Calu3 (cell line): ENCODE measurements at places on chromosomes 12 and 14. TPM values are rescaled to one million over a fixed set of nuclear protein-coding genes. Genes with fewer than 3 reads are reported as not detected.
A peak's percentile ranks its signal among the peaks of the same experiment; 100 is the strongest.

- DNase-seq = no peak
Observed at GRCh38 chr14:34420547-34421150, 41.4 kb downstream of the SPTSSA start.

The SERPINA5 gene
- 20.7 and 21.6 TPM in 2 replicates for total RNA-seq

DNA sequence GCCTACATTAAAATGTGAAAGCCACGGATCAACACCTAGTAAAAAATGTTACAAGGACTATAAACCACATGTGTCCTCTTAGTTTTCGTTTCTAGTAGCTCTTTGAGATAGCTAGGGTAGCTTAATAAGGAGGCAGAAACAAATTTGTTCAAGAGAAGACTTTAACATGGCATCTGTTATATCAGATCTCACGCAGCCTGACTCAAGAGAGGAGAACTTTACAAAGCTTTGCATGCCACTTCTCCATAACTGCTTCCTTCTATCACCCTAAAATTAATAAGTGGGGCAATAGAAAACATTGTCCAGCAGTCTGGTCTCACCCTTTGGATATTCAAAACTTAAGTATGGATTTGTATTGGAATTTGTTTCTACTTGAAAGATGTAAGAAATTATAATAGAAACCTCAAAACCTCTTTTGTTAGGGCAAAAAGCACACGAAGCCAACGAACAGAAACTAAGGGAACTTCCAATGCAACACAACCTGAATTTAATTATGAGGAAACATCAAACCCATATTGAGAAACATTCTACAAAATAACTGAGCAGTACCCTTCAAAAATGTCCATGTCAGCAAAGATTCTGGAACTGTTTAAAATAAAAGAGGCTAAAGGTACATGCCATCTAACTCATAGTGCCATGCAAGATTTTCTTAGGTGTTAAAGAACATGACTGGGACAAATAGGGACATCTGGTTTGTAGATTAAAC, 194.8 kb downstream of the LRIG3 start:
- no peak for DNase-seq

- DNase-seq = peak; percentile 22
Observed at GRCh38 chr12:53538209-53538689, 31.0 kb upstream of the NPFF start.

GRCh38 chr14:77190977-77191376, 9.4 kb downstream of the TMEM63C start:
- DNase-seq = no peak

- no peak for DNase-seq
Observed at GRCh38 chr12:114447274-114447716, 41.4 kb upstream of the TBX5 start.

GRCh38 chr12:120079411-120080400, 36.8 kb downstream of the RAB35 start:
- DNase-seq = peak; percentile 29

DNA sequence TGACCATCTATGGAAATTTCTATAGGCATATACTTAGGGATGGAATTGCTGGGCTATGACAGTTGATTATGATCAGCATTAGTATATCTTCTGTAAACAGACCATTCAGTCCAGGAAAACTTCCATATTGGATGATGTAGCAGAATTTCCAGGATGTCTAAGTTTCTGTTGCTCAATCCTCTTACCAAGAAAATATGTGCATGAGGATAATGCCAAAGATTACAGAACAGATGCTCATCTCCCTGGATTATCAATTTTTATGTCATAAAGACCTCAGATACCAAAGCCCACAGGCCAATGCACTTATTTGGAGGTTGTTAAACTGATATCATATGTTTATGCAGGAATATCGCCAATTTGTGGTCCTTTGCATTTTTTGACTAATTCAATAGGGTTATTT, 354.4 kb upstream of the FLRT2 start:
- DNase-seq = no peak

DNA sequence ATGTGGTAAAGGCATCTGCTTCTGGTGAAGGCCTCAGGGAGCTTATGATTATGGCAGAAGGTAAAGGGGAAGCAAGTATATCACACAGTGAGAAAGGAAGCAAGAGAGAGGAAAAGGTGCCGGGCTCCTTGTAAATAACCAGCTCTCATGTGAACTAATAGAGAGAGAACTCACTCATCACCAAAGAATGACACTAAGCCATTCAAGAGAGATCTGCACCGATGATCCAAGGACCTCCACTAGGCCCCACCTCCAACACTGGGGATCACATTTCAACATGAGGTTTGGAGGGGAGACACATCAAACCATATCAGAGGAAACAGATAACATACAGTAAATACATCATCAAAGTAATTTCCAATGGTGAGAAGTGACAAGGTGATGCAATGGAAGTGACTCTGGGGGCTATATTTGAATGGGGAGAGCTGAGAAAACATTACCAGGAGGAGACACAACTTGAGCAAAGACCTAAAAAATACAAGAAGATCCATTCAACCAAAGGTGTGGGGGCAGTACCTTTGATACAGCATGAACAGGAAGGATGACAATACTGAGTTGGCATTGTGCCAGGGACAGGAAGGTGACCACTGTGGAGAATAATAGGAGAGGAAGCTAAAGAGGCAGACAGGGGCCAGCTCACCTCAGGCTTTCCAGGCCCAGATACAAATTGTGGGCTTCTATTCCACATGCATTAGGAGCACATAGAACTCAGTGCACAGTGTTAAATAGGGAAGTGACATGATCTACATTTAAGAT, 134.4 kb upstream of the GRIP1 start:
- DNase-seq = peak; percentile 28

The C1R gene
- 7.6 and 7.9 TPM in 2 replicates for total RNA-seq

- no peak for DNase-seq
Observed at GRCh38 chr14:74583689-74584434, 28.2 kb downstream of the LTBP2 start.

GRCh38 chr14:87679866-87680265, 313.1 kb downstream of the GALC start:
- no peak for DNase-seq

DNA sequence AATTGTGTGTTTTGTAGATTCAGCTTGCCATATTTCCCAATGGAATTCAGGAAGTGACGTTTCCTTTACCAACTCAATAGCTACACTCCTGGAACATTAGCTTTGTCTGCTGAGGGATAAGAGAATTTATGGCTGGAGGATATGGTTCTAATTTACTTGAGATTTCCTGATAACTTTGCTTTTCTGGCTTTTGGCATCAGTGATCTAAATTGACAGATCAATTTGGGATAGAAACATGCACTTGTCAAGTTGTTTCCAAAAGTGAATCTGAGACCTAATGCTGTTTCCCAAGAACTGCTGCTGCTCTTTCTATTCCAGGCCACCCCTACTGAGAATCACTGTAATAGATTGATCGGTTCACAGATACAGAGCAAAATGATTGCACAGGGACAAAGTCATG, 43.2 kb downstream of the MGAT4C start:
- DNase-seq = no peak

DNA sequence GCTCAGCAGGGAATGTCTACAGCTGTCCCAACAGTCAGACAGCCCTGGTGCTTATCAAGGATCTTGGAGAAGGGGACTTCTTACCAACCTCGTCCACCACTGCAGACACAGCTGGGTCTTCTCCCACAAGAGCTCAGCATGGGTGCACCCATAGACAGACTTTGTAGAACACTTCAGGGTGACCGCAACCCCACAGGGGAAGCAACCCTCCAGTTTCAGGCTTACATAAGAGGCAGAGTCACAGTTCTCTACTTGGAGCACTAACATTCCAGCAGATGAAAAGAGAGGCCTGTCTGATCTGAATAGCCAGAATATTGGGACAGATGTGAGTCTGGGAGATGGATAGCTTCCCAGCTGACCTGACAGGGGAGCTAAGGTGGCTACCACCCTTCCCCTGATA, 3.5 kb upstream of the CLEC1A start:
- DNase-seq = no peak

DNA sequence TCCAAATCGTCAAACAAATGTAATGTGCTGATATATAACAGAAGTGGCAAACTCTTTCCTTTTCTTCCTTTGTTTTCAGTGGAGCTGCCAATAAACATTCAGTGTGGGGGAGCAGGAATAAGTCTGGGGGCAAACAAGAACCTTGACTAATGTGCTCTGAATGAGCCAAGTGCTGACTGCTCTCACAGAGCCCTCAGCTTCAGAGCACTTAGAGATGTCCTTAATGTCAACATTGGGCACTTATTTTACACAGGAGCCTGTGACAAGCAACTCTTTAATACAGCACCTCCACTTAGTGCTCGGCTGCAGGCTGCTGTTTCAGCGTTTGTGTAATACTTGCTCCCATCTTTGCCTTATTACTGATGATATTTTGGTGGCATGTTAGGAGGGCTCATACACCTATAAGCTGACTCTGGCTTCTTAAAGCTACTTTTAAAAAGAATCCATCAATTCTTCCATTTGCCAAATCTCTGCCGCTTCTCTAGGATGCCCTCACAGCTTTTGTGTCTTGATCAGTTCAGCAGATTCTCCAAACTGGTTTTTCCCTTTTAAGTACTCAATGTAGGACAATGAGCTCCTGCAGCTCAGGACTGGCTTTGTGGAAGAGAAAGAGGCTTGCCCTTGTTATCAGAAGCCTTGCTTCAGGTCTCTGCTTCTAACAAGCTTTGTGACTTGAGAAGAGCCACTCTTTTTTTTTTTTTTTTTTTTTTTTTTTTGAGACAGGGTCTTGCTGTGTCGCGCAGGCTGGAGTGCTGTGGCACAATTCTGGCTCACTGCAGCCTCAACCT, 206.6 kb downstream of the MON2 start:
- no peak for DNase-seq

The C12orf50 gene
- total RNA-seq = 0.33 TPM in 1 of 2 replicates, not detected in the other

DNA sequence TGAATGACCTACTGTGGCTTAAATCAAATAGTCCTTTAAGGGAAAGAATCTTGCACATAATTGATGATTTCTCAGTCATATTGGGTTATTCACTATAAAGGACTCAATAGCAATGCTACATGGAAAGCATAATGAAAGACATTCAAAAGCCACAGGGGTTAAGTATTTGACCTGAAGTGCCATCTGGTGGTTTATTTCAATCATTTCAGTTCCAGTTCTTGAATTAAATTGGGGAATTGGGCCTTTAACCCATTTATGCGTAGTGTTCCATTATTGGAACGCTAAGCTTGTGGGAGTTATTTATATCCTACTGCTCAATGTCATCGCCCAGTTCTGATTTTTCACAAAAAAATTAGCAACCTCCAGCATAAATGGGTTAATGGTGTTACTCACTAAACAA, 41.3 kb upstream of the C12orf71 start:
- DNase-seq = no peak

The TBC1D30 gene
- total RNA-seq = 21.4 and 29.4 TPM in 2 replicates

The KRT6C gene
- total RNA-seq = not detected in 2 replicates

DNA sequence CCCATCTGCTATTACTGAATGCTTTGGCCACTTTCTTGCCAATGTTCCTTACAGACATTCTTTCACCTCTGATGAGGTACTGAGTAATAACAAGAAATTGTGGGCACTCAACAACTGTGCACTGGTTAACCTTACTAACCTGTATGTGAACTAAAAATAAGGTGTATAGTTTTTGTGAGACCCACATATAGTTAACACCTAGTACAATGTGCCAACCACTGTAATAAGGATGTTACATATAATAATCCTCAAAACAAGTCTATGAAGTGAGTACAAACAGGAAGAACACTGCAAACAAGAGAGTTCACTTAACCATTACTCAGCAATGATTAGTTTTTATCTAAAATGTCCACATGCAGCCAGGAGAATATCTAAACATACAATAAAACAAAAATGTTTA, 4.5 kb downstream of the DDHD1 start:
- DNase-seq = no peak

DNA sequence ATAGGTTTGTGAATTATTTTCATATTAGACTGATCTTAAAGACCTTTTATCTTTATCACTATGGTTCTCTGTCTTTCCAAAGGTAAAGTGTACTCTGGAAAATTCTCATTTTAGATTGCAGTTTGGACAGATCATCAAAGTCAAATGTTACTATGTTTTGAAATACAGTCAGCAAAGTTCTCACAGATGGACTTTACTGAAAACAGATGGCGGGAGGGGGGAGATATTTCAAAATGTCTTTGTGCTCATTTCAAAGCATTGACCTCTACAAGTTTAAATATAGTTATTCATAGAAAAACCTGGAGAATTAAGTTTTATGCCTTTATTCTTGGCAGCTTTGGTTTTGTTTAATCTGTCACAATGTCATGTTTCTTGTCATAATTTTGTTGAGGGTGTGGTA, 51.8 kb upstream of the LRTM2 start:
- DNase-seq = no peak

- DNase-seq = no peak
Observed at GRCh38 chr12:108349278-108349688, 10.2 kb upstream of the CMKLR1 start.

The CD9 gene
- total RNA-seq = 124 and 128 TPM in 2 replicates

DNA sequence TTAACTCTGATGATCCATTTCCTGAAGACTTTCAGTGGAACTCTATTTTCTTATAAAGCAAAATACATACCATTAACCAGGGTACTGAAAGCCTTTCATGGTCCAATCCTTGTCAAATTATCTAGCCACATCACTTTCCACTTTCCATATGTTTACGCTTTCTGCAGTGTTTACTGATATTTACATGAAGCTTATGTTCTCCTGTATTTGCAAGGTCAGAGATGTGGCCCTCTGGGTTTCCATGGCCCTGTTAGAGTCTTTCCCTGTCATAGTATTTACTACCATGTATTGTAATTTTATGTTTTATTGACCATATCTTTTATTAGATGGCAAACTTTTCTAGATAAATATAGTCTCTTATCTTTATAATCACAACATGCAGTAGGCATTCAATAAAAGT, 23.5 kb upstream of the IGF1 start:
- DNase-seq = no peak

- no peak for DNase-seq
Observed at GRCh38 chr12:121894633-121895032, 6.0 kb downstream of the PSMD9 start.

- no peak for DNase-seq
Observed at GRCh38 chr12:117517219-117517739, 155.9 kb upstream of the NOS1 start.

DNA sequence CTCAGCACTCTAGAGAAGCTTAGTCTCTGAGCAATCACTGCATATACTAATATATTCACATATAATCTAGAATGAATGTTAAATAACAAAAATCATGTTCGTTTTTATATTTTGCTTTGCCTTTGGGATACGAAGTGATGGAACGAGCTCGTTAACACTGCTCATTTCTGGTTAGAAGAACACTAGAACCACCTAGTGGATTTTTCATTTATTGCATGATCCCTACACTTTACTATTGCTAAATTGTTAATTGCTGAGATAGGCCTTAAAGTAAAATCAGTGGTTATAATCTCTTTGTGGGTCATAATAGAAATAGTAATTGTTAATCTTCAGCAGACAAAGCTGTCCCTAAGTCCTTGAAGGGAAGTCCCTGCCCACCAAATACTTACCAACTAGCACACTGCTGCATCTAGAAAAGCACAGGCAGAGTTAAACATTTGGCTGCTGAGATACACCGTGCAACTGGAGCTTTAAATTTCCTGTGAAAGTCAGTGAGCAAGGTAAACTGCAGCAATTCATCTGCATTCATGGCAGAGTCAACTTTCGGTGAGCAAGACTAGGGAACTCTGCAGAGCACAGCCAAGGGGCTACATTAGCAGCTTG, 353.7 kb downstream of the APAF1 start:
- no peak for DNase-seq

GRCh38 chr12:10867381-10867780, 16.7 kb downstream of the PRH1 start:
- DNase-seq = no peak

GRCh38 chr14:72418806-72419205, 475.1 kb downstream of the DPF3 start:
- no peak for DNase-seq
